ENCODE measurements at places on chromosomes 1 and 21.

DNA sequence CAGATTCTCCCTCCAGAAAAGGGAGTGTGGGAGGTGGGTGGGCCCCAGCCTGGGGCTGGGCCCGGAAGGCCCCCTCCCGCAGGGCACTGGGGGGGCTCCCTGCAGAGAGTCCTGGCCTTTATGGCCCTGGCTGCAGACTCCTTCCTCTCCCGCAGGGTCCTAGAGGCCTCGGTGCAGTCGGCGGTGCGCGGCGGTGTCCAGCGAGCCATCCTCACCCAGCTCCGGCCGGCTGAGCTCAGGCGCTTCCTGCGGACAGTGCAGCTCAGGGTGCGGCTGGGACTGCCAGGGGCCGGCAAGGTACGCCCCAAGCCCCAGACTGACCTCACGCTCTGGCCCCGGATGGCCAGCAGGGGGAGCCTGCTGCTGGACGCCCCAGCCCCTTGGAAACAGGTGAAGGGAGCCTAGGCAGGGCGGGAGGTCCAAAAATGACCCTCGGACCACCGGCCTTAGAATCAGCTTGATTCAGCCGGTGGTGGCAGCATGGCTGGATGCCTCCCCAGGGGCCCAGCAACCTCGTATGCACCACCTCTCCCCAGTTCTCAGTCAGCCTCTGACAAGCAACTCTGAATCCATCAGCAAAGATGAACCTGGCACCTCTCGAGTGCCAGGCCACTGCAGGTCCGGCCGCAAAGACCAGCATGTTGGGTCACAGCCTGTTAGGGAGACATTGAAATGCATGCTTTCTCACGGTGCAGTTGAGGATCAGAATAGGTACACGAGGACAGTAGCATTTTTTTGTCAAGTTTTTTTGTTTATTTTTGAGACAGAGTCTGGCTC, 20.6 kb downstream of the MTHFR start:
- no peak for DNase-seq

DNA sequence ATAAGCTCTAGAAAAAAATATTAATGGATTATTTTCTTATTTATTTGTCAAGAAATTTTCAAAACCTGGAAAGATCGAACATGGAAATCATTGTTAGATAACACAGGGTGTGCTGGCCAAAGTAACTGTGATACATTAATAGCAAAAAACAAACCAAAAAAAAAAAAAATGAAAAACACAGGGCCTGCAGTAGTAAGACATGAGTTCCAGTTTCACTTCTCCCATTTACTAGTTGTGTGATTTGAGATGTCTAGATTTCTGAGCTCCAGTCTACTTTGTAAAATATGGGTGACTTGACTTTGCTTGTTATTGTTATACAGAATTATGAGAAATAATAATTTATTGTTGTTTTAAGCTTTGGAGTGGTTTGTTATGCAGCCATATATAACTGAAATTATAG, 13.6 kb downstream of the FAM177B start:
- no peak for DNase-seq

GRCh38 chr1:160125746-160126145, 10.2 kb downstream of the ATP1A2 start:
- no peak for DNase-seq

DNA sequence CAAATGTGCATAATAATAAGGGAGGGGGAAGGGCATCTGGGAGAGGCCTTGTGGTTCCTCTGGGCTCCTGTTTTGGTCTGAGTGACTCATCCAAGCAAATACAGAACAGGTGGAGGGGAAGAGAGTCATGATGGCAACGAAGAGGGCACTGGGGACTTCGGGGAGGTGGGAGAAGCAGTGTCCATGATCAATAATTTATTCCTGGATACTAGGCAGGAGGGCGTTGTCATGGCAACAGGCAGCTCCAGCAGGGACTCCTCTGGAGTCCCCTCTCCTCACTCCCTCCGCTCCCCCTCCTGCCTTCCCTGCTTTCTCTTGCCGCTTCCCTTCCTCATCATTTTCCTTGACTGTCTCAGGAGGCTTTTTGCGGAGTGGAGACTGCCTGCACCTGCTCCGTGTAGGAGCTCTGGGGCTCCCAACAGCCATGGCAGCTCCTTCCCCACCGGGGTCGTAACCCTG, 12.3 kb upstream of the NFASC start:
- no peak for DNase-seq

- no peak for DNase-seq
Observed at GRCh38 chr1:196207612-196208217, 400.5 kb downstream of the KCNT2 start.

DNA sequence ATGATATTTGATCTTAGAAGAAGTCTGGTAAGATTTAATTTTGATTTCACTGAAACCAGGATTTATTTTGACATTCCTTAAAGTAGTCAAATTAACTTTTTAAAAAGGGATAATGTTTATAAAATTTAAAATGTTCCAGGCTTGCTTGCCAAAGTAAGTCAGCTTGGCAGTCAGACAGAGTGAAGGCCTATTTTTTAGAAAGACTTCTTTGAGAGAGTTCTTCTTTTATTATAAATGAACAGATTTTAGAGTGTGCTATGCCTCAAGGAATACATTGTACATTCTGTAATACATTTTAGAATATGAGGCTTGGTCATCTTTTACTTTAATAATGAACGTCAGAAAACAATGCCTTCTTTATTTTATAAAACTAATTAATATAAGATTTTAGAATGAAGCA, 138.7 kb downstream of the DISP1 start:
- no peak for DNase-seq

DNA sequence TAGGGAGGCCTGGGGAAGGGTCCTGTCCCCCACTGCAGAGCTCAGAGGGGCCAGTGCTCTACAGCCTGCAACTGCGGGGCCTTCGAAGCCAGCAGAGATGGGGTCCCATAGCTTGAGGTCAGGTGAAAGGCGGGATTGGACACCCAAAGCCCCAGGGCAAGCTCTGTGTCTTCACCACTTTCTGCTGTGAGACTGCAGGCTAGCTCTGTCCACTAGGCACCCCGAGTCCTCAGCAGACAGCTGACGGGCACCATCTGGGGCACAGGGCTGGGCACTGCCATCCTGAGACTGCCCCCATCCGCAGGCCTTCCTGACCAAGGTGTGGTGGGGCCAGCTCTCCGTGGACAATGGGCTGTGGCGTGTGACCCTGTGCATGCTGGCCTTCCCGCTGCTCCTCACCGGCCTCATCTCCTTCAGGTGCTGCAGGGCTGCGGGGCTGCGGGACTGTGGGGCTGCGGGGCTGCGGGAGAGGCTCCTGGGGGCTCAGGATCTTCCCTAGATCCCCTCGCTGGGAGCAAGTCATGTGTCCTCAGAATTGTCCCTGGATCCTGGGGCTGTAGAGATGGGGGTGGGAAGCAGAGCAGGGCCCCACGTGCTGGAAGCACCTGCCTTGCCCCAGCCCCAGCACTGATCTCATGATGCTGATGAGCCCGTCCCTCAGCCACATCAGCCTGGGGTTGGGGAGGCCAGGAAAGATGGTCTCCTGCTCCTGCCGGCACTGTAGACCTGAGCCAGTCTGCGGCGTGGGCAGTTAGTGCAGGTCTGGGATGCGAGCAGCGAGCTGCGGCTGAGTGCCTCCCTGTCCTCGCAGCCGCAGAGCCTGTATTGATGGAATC, 46.8 kb downstream of the TRPM2 start:
- DNase-seq, result no peak

DNA sequence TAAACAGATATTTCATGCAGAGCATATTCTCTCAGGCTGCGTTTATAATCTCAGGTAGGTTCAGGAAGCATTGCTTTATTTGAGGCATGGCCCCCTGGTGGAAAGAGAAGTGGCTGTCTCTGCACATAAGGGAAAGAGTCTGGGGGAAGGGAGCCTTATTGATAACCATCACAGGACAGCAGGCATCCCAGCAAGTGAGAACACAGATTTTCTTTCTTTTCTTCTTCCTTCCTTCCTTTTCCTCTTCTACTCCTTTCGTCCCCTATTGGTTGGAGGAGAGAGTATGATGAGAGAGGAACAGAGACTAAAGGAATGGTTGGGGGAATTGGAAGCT, 21.9 kb downstream of the TSNAX start:
- DNase-seq, result peak; percentile 13

DNA sequence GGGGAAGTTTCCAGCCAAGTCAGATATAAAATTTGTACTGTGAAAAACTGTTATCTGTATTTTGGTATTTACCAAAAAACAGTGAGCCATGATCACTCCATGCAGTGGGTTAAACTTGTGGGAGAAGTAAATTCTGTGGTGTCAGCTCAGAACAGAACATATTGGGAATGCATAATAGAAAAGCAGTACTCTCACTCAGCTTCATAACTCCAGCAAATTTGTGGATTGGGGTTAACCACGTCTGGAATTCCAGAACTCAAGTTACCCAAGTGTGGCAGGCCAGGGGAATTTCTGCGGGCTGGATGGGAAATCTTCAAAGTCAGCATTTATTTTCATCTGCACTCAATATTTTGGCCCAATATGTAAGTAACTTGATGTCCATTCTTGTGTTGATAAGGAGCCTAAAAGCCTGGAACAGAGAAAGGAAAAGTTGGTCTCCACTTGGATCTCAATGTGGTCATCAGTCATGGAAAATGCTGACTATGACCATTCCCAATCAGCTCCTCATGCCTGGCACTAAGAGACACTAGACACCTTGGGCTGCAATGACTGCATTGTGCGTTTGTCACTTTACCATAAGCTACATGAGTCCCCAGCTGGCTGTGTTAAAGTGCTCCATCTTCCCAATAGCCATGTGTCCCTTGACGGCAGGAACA, 39.1 kb upstream of the ENAH start:
- no peak for DNase-seq

DNA sequence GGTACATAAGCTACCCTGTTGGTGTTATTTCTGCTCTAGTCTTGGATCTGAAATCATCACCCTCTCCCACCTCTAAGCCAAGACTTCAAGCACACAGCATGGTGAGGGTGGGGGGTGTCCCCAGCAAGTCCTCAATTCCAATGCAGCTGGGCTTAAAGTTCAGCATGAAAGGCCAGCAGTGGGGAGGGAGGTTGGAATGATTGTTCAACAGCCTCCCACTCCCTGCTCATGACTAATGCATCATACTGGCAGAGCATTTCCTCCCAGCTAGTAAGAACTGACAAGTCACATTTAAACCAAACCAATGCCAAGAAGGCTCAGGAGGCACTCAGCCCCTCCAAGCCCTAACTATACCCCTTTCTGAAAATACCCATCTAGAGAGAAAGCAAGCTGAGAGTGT, 50.1 kb downstream of the TIAM1 start:
- DNase-seq, result peak; percentile 52

GRCh38 chr1:84870591-84870990, 22.4 kb downstream of the LPAR3 start:
- no peak for DNase-seq

DNA sequence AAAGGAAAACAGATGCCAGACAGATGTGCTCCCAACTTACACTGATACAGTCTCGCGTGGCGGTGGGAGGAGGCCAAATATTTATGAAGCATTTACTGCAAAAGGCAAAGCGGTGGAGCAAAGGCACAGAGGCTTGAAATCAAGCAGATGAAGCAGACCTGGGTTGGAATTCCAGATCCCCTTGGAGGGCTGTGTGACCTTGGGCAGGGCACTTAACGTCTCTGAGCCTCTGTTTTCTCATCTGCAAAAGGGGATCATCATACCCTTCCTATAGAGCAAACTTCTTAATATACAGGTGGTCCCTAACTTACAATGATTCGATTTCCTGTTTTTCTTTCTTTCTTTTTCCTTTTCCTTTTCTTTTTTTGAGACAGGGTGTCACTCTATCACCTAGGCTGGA, 54.1 kb downstream of the IGSF21 start:
- DNase-seq, result no peak

DNA sequence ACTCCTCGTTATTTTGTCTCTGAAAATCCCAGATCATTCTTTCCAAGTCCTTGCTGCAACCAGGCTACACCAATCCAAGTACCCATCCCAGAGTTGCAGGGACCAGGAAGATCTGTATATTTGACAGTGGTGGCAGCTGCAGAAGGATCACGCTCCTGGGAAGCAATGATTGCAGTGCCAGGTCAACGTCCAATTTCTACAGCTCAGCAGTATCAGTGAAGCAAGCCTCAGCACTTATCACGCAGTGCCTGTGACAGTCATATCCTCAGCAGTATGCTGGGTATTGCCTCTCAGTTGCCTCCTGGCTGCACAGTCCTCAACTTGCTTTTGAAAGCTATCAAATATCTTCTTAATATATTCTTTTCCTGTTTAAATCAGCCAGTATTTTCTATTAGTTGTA, 66.7 kb downstream of the BARHL2 start:
- no peak for DNase-seq

- no peak for DNase-seq
Observed at GRCh38 chr1:7760245-7760644, 10.9 kb upstream of the VAMP3 start.

GRCh38 chr1:201080135-201080534, 32.1 kb downstream of the CACNA1S start:
- no peak for DNase-seq

DNA sequence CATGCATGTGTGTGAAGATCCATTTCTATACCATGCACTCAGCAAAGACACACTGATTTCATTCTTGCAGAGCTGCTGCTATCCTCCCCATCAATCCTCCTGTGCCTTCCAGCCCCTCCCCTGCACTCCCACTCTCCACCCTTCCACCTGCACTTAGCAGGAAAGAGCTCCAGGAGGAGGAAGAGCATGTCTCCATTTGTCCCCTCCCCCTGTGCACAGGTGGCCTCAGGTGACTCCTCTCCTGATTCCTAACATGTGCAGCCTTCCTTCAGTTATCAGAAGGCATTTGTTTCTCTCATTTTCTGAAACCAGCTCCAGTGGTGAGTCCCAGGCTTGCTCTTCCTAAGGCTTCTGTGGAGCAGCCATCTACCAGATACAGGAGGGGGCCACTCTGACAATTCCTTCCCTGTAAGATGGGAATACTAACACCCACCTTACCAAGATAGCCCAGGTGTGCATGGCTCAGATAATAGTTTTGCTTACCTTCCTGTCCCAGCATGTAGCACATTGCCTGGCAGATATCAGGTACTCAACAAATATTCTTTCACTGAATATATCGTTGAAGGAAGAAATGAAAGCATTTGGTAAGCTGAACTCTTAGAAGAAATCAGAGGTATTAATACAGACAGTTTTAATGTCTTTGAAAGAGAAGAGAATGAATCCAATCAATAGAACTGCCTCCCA, 21.9 kb upstream of the FAM3B start:
- DNase-seq, result no peak

DNA sequence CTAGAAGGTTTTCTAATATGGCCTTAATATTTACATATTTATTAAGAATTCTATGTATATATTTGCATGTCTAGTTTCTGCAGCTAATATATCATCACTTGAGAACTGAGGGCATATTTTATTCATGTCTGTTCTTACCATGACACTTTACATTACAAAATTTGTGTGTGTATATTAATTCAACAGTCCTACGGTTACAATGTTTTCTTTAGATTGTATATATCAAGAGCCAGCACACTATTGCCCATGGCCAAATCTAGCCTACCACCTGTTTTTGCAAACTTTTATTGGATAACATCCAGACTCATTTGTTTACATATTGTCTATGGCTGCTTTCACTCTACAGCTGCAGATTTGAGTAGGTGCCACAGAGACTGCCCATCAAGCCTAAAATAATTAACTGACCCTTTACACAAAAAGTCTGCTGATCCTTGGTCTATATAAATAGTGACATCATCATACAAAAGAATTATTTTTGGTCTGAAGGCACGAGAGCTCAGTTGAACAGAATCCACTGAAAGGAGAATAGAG, 577.4 kb upstream of the PBX1 start:
- no peak for DNase-seq

All from activated CD4-positive, alpha-beta T cell treated with anti-CD3 and anti-CD28 coated beads, Interleukin-2, amount 50 U/mL, for 4 hours (primary cell).